ENCODE measurements at places on chromosomes 7 and 10.

- no peak overlapping the region for H3K27ac ChIP-seq
- H3K27me3 ChIP-seq = no peaks in the 10 kb centered on the region
- no peak overlapping the region for H3K4me3 ChIP-seq
- no peaks in the 10 kb centered on the region for H3K36me3 ChIP-seq
- no peaks in the 10 kb centered on the region for H3K4me1 ChIP-seq
- DNase-seq = no peak
These were observed 55.5 kb upstream of the STARD3NL start for GRCh38 chr7:38122501-38122900.

GRCh38 chr10:54745436-54745835 is 55.6 kb downstream of the PCDH15 start:
- no peaks in the 10 kb centered on the region for H3K4me1 ChIP-seq
- H3K27ac ChIP-seq = no peak overlapping the region
- H3K4me3 ChIP-seq = no peak overlapping the region
- DNase-seq = no peak
- H3K36me3 ChIP-seq = no peaks in the 10 kb centered on the region
- no peaks in the 10 kb centered on the region for H3K27me3 ChIP-seq

- H3K4me3 ChIP-seq = no peak overlapping the region
- H3K36me3 ChIP-seq = peaks cover 19% of the 10 kb centered on the region
- H3K27ac ChIP-seq = peak overlapping the region; percentile 37
- no peak for DNase-seq
- H3K4me1 ChIP-seq = peaks cover 18% of the 10 kb centered on the region
These were observed 3.7 kb downstream of the SUFU start for GRCh38 chr10:102507521-102507920.

DNA sequence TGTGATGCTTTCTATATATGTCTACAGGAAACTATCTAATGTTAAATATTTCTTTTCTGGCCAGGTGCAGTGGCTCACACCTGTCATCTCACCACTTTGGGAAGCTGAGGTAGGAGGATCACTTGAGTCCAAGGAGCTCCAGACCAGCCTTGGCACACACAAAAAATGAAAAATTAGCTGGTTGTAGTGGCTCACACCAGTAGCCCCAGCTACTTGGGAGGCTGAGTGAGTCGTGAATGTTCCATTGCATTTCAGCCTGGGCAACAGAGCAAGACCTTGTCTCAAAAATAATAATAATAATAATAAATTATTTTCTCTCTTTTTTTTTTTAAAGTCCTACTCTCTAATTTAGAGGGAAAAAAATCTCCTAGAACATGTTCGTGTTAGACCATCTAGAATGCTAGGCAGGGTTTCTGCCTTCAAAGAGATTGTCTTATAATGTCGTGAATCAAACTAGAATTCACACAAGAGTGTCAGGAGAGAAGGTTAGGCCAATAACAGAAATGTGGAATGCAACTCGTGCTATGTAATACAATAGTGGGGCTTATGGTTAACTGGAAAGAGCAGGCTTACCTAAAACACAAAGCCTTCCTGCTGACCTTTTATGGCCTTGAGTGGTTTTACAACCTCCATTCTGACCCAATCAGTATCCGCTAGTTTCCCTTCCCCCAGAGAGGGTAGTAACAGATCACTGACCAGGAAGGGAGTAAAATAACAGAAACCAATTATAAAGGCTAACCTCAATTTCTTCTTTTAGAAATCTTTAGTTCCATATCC is 46.3 kb downstream of the MYOF start:
- peak; percentile 82 for DNase-seq
- H3K27me3 ChIP-seq = no peaks in the 10 kb centered on the region
- H3K4me3 ChIP-seq = no peak overlapping the region
- H3K4me1 ChIP-seq = peaks cover 47% of the 10 kb centered on the region

- no peaks in the 10 kb centered on the region for H3K27me3 ChIP-seq
- H3K4me1 ChIP-seq = peaks cover 12% of the 10 kb centered on the region
- H3K36me3 ChIP-seq = no peaks in the 10 kb centered on the region
- DNase-seq = no peak
- no peak overlapping the region for H3K4me3 ChIP-seq
These were observed 30.4 kb downstream of the FOXK1 start for GRCh38 chr7:4712281-4713182.

DNA sequence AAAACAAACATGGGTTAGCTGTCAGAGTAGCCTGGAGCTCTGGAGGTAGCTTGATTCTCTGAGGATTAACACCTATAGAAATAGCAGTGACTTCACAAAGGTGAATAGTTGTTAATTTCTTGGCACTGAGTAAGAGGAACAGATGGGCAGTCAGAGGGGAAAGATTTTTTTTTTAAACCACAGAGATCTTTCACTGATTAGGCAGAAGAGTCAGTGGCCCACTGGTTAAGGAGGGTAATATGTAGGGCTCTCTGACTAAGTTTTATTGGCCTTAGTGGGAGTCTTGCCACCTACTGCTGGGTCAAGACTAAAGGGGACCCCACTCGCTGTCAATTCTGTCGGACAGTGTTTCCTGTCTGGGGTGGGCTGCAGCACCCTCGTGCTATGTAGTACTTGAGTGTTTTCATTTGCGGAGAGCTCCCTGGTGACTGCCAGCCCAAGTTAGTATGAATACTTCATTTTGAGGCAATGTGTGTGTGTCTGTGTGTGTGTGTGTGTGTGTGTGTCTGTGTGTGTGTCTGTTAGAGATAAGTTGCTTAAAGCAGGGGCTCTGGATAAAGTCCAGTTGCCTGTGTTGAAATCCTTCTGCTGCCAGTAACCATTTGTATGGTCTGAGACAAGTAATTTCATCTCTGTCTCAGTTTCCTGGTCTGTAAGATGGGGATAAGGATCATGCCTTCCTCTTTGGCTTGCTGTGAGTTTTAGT is 145.2 kb downstream of the ARID5B start:
- H3K36me3 ChIP-seq = no peaks in the 10 kb centered on the region
- peaks cover 51% of the 10 kb centered on the region for H3K4me1 ChIP-seq
- H3K27me3 ChIP-seq = no peaks in the 10 kb centered on the region
- DNase-seq = peak; percentile 95
- no peak overlapping the region for H3K4me3 ChIP-seq
- H3K27ac ChIP-seq = peak overlapping the region; percentile 39

GRCh38 chr7:135731131-135731530 is 3.1 kb upstream of the SLC13A4 start:
- no peak overlapping the region for H3K4me3 ChIP-seq
- no peak for DNase-seq
- H3K36me3 ChIP-seq = no peaks in the 10 kb centered on the region
- no peak overlapping the region for H3K27ac ChIP-seq
- no peaks in the 10 kb centered on the region for H3K4me1 ChIP-seq
- no peaks in the 10 kb centered on the region for H3K27me3 ChIP-seq

All from cardiac muscle cell (in vitro differentiated cells and primary cell).